ENCODE measurements at places on chromosomes 2 and 18.

DNA sequence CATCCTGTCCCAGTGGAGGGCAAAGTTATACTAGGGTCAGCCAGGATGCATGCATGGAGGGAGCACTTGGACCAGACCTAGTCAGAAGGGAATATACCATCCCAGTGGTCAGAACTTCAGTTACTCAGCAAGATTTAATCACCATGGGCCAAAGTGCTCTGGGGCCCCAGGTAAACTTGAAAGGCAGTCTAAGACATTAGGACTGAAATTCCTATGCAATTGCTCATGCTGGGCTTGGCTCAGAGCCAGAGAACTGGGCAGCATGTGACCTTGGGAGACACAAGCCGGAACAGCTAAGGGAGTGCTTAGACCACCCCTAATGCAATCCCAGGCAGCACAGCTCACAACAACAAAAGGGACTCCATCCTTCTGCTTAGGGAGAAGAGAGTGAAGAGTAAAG lies 401.3 kb downstream of the KCNJ3 start:
- no peak for DNase-seq

DNA sequence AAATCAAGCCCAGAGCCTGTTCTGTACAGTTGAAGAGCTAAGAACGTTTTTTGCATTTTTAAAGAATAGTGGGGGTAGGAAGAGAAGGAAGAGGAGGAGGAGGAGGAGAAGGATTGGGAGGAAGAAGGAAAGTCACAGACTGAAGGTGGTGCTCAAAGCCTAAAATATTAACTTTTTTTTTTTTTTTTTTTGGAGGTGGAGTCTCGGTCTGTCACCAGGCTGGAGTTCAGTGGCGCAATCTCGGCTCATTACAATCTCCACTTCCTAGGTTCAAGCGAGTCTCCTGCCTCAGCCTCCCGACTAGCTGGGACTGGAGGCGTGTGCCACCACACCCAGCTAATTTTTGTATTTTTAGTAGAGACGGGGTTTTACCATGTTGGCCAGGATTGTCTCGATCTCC lies 18.3 kb upstream of the KLHL29 start:
- no peak for DNase-seq

GRCh38 chr2:31079665-31080064 lies 58.6 kb downstream of the GALNT14 start:
- no peak for DNase-seq

DNA sequence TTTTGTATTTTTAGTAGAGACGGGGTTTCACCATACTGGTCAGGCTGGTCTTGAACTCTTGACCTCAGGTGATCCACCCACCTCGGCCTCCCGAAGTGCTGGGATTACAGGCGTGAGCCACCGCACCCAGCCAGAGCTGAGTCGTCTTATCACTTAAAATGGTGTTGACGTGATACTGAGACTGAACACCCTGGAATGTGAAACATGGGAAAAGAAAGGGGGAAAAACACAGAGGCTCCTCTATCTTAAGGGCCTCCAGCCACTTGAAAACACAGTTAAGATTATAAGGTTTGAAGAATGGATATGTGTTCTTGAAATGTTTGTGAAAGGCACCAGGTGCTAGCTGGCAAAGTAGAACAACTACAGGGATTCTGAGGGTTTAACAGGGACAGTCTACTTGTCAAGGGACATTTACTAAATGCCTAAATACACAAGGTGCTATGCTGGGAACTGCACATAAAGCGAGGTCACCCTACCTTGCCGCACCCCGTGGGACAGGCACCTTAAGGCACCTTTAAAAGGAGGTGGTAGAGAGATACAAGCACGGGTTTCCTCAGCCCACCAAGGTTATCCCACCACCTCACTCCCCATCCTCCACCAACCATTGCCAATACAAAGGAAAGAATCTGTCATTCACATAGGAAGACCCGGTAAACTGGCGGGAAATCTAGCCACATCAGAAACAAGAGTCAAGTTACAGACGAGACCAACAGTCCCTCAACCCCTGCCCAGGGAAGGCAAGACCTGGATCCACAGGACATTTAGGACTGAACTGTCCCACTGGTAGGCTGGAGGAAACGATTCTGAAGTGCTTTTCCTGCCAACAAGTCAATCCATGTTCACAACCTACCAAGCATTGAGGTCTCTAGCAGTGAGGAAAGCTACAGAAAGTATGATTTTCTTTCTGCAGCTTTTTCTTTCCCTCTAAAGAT lies 43.4 kb downstream of the STK39 start:
- DNase-seq, result no peak

GRCh38 chr2:138711812-138712211 lies 68.4 kb downstream of the NXPH2 start:
- DNase-seq, result no peak

DNA sequence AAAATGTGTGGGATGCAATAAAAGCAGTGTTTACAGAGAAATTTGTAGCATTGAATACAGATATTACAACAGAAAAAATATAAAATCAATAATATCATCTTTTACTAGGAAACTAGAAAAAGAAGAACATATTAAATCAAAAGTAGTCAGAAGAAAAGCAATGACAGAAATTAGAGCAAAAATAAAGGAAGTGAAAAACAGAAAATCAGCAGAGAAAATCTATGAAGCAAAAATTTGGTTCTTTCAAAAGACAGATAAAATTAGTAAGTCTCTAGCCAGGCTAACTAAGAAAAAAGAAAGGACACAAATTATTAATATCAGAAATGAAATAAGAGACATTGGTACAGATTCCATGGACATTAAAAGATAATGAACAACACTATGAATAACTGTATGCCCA lies 212.0 kb upstream of the MGAT5 start:
- DNase-seq, result no peak

GRCh38 chr2:60317844-60318243 lies 235.6 kb downstream of the BCL11A start:
- DNase-seq, result no peak

- DNase-seq, result no peak
These were observed 530.0 kb upstream of the ID2 start for GRCh38 chr2:8151888-8152287.

DNA sequence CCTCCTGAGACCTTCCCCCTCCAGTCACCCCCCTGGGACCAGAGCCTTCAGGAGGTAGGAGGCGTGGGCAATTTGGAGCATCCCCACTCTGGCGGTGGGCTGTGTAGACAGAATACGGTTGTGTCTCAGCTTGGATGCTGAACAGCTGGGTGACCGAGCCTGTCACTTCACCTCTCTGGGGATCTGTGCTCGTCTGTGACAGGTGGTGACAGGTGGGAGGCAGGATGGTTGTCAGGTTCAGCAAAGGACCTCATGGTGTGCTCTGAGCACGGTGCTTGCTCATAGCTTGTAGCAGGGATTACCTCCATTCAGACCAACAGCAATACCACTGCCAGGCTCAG lies 186.5 kb upstream of the HS6ST1 start:
- no peak for DNase-seq

DNA sequence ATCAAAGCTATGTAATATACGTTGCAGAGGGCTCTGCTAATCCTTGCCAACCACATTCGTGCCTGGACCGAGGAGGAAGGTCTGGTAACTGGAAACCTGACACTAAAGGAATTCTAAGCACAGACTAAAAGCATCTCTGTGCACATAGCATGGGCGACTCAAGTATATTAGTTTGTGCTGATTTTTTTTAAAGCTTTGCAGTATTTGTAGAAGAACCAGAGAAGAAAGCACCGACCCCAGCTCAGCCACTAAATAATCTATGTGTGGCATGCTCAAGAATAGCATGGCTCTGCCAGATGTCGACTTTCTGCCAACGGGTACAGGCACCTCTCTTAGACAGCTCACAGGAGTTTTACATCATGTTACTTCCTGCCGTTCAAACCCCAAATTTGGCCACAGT lies 73.2 kb upstream of the NRP2 start:
- DNase-seq, result no peak

DNA sequence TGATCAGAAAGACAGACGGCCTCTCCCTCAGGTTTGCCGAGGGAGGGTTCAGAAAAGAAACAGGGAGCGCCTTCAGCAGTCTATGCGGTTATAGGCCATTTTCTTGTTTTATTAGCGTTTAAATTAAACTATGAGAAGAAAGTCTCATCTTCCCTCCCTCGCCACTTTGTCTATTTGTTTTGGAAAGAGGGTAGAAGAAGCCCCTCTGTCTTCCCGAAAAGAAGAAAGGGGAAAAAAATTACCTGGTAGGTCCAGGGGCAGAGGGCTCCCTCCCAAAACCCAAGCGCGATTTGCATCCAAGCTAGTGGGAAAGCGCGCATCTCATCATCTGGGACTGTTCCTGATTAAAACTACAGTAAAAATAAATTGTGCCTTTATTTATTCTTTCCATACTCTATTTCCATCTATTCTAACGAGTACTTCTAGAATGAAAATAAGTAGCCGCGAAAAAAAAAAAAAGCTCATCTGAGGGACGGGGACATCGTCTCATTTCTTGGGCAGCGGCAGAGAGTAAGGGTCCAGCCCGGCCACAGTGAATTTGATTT lies 2.4 kb downstream of the PAX8 start:
- DNase-seq, result no peak

- DNase-seq, result no peak
These were observed 67.2 kb upstream of the ACYP2 start for GRCh38 chr2:54048117-54048785.

GRCh38 chr2:29518010-29518409 lies 402.8 kb downstream of the CLIP4 start:
- DNase-seq, result peak; percentile 36

GRCh38 chr2:5590886-5591285 lies 101.3 kb upstream of the SOX11 start:
- no peak for DNase-seq

DNA sequence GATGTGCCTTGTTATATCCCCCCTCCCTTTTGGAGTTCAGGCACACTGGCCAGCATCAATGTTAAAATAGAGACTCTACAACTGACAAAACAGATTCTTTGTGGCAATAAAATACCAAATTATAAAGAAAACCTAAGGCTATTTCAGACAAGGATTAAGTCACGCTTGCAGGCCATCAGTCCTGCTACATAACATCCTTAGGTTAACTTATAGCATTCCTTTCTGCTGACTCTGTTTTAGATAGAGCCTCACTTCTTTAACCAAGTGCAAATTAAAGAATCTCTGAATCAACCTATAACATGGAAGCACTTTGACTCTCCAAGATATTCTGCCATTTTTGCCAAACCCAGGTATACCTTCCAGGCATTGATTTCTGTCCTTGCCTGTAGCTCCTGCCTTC lies 784.6 kb downstream of the RNF144A start:
- no peak for DNase-seq

- DNase-seq, result peak; percentile 7
These were observed 673.8 kb upstream of the FANCL start for GRCh38 chr2:58914733-58915505.

DNA sequence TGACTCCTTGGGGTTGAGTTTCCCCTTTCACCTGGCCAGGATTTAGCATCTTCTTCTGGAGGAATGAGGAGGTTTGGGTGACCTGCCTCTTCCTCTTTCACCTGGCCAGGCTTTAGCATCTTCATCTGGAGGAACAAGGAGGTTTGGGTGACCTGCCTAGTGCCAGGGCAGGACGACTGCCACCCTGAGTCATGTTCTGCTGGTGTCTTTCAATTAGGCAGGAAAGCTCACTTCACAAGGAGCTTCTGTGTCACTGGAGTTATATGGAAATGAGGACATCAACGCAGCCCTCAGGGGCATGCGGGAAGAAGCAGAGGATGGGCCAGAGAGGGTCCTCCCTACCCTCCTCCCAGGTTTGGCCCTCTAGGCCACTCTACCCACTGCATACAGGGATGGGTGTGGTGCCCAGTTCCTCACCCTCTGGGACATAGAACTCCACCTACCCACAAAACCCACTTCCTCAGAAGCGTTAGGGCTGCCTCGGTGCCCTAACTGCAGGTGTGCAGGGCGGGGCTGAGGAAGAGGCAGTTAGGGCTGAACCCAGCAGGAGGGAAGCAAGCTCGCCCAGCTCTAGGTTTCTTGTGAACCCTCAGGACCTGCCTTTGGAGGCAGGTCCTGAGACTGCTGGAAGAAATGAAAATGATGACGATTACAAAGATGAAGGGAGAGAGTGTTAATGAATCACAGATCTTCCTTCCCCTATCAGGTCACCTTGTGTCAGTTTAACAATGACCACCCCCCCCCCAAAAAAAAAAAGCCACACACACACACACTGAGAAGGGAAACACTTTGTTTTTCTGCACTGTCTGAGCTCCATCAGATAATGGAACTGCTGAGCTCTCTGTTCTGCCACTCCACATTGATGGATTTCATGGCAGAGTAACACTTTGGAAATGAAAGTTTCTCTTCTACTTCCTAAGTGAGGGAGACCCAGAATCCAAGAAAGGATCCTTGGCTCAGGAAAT lies 71.0 kb downstream of the ARL4C start:
- DNase-seq, result no peak

GRCh38 chr2:238554468-238555315 lies 128.0 kb downstream of the ASB1 start:
- no peak for DNase-seq

- DNase-seq, result peak; percentile 61
These were observed at the start of gene PARD6G for GRCh38 chr18:80247393-80247841. Gene PARD6G (minus strand): TSS chr18:80247514. CDS start chr18:80247348, 166 bp downstream.

DNA sequence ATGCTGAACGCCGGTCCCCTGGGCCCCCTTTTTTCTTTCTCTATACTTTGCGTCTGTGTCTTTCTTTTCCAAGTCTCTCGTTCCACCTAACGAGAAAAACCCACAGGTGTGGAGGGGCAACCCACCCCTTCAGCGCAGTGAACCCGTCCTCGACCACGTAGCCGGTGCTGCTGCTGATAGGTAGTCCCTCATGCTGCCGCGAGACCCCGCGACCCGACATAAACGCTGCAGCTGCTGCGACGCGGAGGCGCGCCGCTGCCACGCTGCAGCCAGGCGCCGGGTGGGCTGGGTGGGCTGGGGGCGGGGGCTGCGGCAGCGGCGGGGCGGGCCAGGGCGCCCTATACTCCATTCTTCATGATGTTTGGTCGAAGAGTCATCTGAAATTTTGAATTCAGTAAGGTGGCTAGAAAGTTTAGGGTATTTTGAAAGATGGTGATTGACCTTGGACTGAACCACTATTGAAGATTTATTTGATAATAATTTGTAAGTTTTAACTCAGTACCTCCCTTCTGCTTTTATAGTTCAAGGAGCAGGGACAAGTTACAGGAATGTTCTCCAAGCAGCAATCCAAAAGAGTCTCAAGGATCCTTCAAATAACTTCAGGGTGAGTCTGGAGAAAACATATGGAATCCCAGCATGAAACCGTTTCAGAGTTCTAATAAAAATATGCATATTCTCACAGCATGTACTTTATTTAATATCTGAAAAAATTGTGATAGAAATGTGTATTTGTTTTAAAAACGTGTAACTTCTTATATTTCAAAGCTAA lies 24.1 kb downstream of the CFLAR start:
- no peak for DNase-seq

DNA sequence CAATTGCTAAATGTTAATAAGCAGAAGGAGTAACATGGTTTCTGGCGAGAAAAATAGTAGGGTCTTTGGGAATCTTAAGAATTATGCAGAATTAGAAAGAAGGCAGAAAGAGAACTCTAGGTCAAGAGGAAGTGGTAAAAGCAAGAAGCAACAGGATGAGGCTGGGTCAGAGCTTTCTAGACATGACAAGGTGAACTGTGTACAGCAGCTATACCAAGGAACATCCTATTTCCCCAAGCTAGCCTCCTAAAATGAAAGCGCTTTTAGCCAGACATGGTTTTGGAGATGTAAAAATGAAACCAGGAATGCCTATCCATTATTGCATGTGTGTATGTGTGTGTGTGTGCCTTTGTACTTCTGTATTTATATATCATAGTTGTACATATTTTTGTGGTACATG lies 42.3 kb upstream of the STAT1 start:
- DNase-seq, result no peak

GRCh38 chr2:75705921-75706320 lies 4.8 kb downstream of the GCFC2 start:
- DNase-seq, result no peak
